A375 (cell line): ENCODE measurements at places on chromosomes 13 and 19. TPM values are rescaled to one million over a fixed set of nuclear protein-coding genes. Genes with fewer than 3 reads are reported as not detected.

Gene TMEM38A
- total RNA-seq = 4.1 and 4.7 TPM in 2 replicates

Gene EPS8L1
- 3.0 and 4.6 TPM in 2 replicates for total RNA-seq

Gene CFD
- 2.1 and 3.5 TPM in 2 replicates for total RNA-seq

Gene TTYH1
- total RNA-seq = 0.27 and 2.3 TPM in 2 replicates

Gene ETV2
- total RNA-seq = 0.88 and 1.1 TPM in 2 replicates

Gene NLRP7
- not detected in 2 replicates for total RNA-seq

Gene PGLYRP1
- total RNA-seq = not detected in 2 replicates

Gene LYPD3
- total RNA-seq = 0.85 and 0.94 TPM in 2 replicates

Gene NDUFA11
- 279 and 320 TPM in 2 replicates for total RNA-seq

Gene CEACAM4
- not detected in 2 replicates for total RNA-seq

Gene MBD3L2
- total RNA-seq = not detected in 2 replicates

Gene TTC9B
- 0.27 and 0.72 TPM in 2 replicates for total RNA-seq

Gene LRRC63
- 0.08 and 0.13 TPM in 2 replicates for total RNA-seq

Gene CGB1
- not detected in 2 replicates for total RNA-seq

Gene NLRP9
- not detected in 2 replicates for total RNA-seq

Gene OR7G2
- total RNA-seq = not detected in 2 replicates
